ENCODE measurements at places on chromosomes 11 and 22.

- DNase-seq = no peak
Observed at GRCh38 chr11:10459029-10459970, 4.2 kb downstream of the AMPD3 start.

GRCh38 chr22:48832592-48832991, 995.1 kb downstream of the BRD1 start:
- no peak for DNase-seq

- DNase-seq = no peak
Observed at GRCh38 chr22:23892130-23892529, 2.1 kb upstream of the MIF start.

GRCh38 chr22:29485448-29485847, 5.4 kb downstream of the NEFH start:
- no peak for DNase-seq

DNA sequence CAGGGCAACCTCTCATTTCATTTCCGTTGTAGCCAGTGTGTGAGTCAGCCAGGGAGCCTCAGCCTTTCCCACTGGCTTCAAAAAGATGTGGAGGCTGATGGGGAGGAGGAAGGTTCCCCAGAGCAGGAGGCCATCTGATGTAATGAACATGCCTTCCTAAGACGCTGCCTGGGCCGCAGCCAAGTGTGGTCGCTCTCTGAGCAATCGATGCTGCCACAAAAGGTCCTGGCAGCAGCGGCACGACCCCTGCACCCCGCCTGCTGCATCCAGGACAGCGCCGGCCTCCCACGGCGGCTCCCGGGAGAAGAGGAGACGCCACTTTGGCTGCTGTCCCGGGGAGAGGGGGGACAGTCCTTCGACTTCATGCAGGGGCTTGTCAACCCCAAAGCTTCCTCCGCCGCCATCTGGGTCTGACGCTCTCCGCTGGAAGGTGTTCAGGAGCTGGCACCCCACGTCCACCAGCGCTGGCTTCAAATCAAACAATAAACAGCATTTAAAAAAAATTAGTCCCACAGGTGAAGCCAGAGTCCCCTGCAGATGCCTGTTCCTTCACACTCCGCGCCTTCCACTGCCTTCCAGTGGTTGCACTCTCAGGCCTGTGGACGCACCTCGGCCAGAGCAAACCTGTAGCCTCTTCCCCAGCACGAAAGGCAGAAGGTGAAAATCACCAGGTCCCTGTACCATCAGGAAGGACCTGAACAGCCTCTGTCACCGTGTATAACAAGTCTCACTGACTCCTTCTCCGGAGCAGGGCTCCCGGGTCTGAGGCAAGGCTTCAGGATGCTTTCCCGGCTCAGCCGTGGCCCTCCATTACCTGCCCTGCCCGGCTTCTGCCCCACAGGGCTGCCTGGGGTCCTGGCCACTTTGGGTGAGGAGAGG, 930.7 kb downstream of the BRD1 start:
- DNase-seq = no peak

DNA sequence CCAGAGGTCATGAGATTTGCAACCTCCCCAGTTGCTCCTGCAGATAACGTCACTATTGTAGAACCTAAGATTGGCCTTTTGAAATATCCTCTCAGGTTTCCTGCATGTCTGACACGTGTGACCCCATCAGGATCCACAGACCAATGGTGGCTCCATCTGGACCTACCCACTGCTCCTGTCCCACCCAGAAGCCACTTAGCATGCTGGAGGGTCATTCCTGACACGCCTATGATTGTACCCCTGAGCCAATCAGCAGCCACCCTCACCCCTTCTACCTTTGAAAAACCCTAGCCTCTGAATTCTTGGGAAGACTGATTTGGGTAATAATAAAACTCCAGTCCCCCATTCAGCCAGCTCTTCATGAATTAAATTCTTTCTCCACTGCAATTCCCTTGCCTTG, 20.1 kb upstream of the NARS2 start:
- no peak for DNase-seq

GRCh38 chr22:46775850-46776826, 13.7 kb downstream of the TBC1D22A start:
- no peak for DNase-seq

GRCh38 chr11:62433141-62433903, 14.5 kb downstream of the SCGB1A1 start:
- no peak for DNase-seq

- DNase-seq = no peak
Observed at GRCh38 chr11:3808861-3809623, 682 bp downstream of the PGAP2 start.

DNA sequence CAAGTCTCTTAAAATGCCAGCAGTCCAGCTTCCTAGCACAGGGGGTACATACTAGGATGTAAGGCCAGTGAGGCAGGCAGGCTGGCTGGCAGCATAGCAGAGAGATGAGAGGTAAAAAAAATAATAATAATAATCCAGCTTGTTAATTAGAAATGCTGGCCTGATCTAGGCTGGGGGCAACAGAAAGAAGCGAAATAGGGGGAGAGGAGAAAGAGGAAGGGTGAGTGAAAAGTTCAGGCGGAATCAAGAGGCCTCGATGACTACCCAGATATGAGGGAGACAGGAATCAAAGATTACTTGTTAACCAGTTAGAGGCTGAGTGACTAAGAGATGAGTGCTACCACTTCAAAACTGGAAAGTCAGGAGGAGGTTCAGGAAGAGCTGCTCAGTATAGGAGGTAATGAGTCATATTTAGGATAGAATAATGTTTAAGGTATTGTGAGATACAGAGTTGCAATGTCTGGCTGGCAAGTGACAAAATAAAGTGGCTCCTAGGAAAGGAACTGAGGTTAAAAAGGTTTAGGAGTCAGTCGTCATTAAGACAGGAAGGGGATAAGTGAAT, 2.8 kb downstream of the ALKBH8 start:
- DNase-seq = no peak

DNA sequence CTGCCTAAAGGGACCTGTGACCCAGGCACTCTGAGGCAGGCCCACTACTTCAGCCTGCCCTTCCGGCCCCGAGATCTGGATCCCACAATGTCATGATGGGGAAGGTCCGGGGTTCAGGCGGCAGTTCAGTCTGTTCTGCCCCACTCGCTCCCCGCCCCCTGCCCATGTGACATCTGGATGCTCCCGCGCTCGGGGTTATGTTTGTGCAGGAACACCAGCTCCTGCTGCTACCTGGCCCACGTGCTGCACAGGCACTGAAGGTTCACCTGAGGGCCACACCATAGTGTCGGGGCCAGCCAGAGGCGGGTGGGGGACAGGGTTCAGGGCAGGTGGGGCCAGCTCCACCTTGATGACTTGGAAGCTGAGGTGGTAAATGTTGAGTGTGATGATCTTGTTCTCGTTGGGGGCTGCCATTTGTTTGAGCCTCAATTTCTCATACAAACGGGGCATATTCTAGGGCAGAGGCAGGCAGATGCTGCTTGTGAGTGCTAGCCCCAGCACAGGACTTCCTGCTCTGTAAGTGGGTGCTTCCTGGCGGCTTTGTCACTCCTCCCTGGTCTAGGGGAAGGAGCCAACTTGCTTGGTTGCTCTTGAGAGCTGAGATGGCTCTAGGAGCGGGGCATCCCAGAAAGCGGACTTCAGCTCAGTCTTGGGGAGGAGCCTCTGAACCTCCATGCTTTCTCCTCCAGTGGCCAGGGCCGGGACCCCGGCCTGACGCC, 4.4 kb upstream of the SIPA1 start:
- no peak for DNase-seq

DNA sequence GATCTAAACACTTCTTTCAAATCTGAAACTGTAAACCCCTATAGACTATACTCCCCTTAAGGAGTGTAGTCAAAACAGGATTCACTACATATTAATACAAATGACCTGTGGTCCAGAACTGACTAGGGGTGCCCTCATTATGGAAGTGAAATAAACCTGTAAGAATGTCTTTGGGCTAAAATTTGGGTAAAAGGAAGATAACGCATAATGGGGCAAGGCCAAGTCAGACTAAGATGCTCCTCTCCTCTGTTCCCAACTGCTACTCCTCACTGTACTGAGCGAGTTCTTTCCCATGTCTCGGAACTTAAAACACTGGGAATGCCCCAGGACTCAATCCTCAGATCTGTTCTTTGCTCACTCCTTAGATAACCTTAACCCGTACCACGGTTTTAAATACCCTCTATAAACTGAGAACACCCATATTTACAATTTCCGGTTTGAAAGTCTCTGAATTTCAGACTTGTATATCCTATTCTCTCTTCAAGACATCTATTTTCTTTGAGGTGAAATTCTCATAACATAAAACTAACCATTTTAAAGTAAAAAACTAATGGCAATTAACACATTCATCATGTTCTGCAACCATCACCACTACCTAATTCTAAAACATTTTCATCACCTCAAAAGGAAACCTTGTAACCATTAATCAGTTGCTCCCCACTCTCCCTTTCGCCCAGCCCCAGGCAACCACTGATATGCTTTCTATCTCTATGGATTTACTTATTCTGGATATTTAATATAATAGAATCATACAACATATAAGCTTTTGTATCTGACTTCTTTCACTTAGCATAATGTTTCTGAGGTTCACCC, 4.0 kb downstream of the THAP12 start:
- no peak for DNase-seq

GRCh38 chr11:97109078-97109477, 719.3 kb downstream of the JRKL start:
- DNase-seq = no peak

- no peak for DNase-seq
Observed at GRCh38 chr11:111975076-111975806, 38.1 kb downstream of the DIXDC1 start.

DNA sequence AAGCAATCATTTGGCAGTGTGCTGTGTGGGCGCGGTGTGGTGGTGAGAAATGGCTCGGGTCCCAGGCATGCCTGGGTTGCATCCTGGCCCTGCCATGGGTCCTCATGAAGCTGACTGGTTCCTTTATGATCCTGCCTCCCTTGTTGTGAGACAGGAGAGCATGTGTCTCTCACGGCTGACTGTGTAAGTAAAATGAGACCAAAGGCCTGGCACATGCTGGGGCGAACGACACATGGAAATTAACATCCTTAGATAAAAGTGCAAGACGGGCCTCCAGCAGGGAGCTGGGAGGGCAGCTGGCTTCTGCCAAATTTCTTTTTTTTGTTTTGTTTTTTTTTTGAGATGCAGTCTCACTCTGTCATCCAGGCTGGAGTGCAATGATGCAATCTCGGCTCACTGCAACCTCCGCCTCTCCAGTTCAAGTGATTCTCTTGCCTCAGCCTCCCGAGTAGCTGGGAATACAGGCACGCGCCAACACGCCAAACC, 9.4 kb upstream of the FBLN1 start:
- no peak for DNase-seq

- no peak for DNase-seq
Observed at GRCh38 chr11:46248289-46249102, 29.0 kb upstream of the CREB3L1 start.

DNA sequence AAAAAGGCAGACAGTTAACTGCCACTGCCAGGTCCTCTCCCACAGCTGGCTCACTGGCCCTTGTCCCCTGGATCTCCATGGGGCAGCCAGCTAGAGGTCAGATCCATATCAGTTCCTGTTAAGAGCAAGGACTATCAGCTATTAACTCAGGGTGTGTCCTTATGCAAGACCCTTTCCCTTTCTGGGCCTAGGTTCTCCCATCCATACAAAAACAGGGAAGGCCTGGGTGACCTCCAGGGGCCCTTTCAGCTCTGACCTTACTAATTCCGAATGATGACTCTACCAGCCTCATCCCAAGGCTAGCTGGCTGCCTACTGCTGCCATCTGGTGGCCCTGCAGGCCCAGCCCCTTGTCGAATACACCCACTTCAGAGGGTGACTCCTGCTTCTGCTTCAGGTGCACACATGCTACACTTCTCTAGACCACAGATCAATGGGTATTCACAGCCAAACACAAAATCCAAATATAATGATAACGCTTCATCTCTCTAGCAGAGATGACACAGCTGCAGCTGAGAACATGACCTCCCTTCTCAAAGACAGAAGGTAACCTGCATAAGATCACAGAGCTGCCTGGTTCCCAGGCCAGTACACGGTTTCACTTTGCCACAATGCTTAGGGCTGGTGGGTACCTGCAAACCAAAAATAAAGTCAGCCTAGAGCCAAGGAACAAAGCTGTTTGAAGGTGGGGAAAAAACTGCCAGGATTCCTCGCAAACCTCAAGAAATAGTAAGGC, 34.1 kb downstream of the SERGEF start:
- DNase-seq = peak; percentile 15

GRCh38 chr11:27295928-27296327, 67.1 kb downstream of the CCDC34 start:
- DNase-seq = no peak

- no peak for DNase-seq
Observed at GRCh38 chr11:129840236-129840635, 24.6 kb downstream of the TMEM45B start.

GRCh38 chr11:57546869-57547475, 9.6 kb downstream of the SMTNL1 start:
- no peak for DNase-seq

DNA sequence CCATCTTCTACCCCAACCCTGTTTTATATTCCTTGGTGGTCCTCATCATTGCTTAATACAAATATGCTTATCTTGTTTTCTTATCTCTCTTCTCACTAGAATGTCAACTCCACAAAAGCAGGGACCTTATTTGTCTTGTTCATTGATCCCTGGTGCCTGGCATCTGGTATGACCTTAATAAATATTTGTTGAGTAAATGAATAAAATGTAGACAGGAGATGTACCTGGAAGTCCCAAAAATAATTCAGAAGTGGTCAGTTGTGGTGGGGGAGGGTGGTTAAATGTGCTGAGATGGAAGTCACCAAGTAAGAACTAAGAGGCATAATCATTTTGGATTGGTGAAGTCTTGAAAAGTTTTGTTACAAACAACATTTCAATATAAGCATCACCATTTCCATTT, 214.8 kb upstream of the MPPED2 start:
- DNase-seq = no peak

- DNase-seq = no peak
Observed at GRCh38 chr11:67504950-67505581, at the start of gene PITPNM1. TSS of gene PITPNM1 (minus strand) at chr11:67505363. CDS start at chr11:67504180, 1,183 bp downstream.

DNA sequence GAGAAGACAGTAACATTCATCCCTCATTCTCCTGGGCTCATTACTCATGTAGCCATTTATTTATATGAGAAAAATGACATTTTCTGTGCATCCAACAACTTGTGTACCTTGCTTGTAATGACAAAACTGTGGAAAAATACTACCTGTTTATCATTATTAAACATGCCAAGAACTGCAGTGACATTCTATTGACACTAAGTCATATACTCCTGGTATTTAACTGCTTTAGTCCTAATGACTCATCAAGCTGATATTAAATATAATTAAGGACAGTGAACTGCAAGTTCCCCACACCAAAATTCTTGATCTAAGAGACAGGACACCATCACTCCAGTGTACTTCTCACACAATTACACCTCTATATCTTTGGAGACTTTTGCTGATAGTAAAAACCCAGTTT, 1328.7 kb upstream of the RAG2 start:
- no peak for DNase-seq

DNA sequence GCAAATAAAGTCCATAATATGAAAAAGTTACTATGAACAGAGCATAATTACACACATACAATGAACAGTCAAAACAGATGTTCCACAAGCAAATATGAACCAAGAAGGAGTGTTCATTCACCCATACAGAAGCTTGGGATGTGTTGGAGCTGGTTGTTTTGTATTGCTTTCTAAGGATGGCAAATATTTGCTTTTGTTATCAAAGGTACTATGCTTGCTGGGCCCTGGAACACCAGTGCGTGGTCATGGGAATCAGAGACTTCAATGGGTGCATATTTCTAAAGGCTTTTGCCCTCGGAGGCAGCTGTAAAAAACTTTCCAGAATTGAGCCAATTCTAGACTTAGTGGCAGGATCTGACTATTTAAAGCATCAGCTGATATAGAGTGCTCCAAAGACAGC, 85.1 kb downstream of the BARX2 start:
- no peak for DNase-seq
